ENCODE measurements at places on chromosomes 6 and 20.

DNA sequence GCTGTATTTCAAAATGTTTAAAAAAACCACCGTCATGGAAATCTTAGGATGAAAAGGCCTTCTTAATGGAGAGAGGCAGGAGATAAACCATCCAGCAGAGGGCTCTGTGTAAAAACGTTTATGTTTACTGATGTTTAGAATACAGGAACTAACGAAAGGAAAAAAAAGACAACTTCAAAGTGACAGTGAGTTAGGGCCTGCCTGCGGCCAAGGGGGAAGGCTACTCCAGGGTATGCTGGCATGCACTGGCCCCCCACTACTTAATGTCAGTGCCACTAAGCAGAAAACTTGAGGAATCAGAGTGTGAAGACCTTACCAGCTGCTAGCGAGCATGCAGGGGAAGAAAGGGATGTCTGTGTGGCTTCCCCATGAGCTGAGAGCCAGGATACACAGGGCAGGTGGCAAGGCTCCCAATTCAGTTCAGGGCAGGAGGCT, 47.7 kb downstream of the AKAP7 start:
- DNase-seq, result no peak

GRCh38 chr20:35240811-35241293, 14.4 kb downstream of the MMP24 start:
- no peak for DNase-seq

DNA sequence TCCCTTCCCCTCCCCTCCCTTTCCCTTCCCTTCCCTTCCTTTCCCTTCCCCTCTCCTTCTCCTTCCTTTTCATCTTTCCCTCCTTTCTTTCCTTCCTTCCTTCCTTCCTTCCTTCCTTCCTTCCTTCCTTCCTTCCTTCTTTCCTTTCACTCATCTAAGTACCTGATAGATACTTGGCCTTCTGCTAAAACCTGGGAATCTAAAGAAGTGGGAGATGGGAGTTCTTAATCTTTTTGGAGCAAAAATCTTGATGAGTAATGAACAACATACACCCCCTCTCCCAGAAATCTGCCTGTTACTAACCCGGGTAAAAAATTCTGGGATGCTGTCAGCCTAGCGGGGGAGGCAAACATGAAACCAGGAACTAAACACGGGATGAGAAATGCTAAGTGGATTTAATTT, 100.7 kb downstream of the VEGFA start:
- DNase-seq, result no peak

DNA sequence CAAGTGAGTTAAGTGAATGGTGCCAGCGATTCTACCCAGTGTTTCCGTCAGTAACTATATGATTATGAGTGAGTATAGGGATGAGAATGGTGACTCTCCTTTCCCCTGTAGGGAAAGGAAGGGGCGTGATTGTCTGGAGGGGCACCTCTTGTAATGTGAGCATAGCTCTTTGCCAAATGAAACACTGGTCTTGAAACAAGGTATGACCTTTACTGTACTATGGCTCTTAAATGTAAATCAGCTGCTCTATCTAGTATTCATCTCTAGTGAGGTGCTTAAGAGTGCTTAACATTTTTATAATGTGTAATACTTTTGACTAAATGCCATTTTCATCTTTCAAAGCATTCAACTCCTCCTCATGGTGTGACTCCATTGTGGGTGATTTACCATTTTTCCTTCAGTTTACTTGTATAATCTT, 11.0 kb downstream of the PANK2 start:
- DNase-seq, result no peak

- DNase-seq, result no peak
These were observed 18.5 kb upstream of the FOXC1 start for GRCh38 chr6:1591243-1591642.

DNA sequence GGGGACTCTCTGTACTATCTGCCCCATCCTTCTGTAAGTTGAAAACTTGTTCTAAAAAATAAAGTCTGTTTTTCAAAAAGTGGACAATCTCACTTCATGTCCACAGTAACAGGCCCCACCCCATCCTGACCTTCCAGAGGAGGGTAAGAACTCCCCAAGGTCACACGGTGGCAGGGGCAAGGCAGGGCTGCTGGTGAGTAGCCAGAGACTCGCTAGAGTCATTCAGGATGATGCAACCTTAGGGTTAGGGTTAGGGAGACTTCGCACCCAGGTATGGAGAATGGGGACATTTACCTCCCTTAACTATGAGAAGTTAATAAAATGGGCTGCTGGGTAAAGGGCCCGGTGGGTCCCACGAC, 15.4 kb downstream of the PEDS1 start:
- DNase-seq, result no peak

- DNase-seq, result no peak
These were observed 260.7 kb upstream of the PLCB4 start for GRCh38 chr20:8808202-8808535.

DNA sequence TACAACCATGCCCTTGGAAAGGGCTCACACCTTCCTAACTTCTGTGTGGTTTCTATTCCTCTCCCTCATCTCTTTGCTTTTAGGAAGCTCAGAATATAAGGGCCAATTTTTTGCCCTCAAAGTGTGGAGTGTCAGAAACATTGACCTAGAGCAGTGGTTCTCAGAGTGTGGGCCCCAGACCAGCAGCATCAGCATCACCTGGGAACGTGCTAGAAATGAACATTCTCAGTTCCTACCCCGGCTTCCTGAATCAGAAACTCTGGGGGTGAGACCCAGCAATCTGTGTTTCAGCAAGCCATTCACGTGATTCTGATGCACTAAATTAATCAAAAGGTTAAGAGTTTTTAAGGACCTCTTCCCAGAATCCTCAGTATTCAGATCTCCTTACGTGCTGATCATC, 47.9 kb upstream of the IL17A start:
- no peak for DNase-seq

- DNase-seq, result no peak
These were observed 99.2 kb upstream of the RREB1 start for GRCh38 chr6:7008451-7008988.

- DNase-seq, result no peak
These were observed 12.0 kb downstream of the ADRM1 start for GRCh38 chr20:62314711-62315302.

DNA sequence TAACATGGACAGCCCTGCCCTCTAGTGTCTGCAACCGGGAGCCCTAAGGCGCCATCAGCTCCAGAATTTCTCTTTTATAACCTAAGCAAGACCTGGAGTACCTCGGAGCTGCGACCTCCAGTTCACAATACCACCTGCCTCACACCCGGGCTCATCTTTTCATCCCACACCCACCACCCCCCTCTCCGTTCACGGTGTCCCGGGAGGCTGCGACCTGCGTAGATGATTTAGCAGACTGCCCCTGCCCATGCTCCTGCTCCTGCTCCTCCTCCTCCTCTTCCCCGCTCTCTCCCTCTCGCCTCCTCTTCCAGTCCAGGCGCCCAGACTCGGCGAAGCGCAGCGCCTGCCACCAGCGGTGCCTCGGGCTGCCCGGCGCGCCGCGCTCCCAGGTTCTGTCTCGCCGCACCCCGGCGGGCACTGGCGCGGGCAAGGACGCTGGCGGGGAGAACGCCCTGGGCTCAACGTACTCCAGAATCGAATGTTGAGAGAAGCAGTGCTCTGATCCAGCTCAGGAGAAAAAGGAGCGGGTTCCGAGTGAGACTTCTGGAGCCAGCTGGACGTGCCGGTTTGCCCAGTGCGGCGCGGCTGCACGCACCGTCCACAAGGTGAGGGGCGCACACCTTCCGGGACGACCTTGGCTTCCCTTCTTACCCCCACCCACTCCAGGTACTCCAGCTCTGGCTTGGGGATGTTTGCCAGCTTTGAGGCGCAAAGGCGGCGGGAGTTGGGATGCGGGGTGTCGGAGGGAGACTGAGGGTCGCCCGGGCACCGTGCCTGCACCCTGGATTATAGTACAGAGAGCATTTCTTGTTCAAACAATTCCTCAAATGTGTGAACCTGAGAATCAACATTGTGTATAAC, at the start of gene HTR1E:
Gene HTR1E, plus strand, starts transcription at position 310 of the 861 bp plus-strand sequence. CDS start 77,807 bp downstream, outside the sequence.
- no peak for DNase-seq

DNA sequence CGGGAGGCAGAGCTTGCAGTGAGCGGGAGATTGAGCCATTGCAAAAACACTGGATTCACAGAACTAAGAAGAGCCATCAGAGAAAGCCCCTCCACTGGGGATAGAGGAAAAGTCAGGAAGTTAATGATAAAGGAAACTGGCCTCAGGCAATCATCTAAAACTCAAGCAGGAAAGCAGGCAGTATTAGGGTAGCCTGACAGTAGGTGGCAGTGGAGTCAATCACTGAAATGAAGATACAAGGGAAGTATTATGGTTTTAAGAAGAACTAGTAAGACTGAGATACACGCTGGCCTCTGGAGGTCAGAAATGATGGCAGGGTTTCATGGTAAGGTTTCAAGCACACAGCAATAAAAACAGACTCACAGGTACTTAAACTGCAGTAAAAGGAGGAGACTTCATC, 578.3 kb downstream of the HACE1 start:
- no peak for DNase-seq

DNA sequence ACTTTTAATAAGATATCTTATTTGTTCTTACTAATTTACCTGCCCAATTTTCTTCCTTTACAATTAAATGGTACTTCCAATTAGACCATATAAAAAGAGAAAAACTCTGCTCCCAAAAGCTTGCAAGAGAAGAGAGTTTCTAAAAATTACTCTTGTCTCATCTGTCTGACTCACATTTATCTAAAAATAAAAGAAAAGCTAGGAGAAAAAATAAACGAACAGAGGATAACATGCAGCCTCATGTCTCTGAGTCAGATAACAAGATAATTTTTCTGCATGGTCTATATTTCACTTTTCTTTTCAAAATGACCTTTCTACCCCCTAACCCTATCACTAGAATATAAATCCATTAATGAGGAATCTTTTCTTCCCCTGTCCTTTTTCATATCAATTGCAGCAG, 127.2 kb upstream of the TCF21 start:
- DNase-seq, result no peak

- DNase-seq, result no peak
These were observed 166.0 kb downstream of the ARHGAP18 start for GRCh38 chr6:129543981-129544380.
